ENCODE measurements at places on chromosomes 2 and 18.

- H3K36me3 ChIP-seq = no peaks in the 10 kb centered on the region
- H3K27me3 ChIP-seq = no peaks in the 10 kb centered on the region
- H3K27ac ChIP-seq = no peak overlapping the region
- no peak for DNase-seq
- no peak overlapping the region for H3K4me3 ChIP-seq
Measured at GRCh38 chr2:26975102-26975501, 4.7 kb downstream of the MAPRE3 start.

DNA sequence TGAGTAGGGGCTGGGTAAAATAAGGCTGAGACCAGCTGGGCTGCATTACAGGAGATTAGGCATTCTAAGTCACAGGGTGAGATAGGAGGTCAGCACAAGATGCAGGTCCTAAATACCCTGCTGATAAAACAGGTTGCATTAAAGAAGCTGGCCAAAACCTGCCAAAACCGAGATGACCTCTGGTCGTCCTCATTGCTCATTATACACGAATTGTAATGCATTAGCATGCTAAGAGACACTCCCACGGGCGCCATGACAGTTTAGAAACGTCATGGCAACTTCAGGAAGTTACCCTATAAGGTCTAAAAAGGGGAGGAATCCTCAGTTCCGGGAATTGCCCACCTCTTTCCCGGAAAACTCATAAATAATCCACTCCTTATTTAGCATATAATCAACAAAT, 132.2 kb downstream of the ARL4C start:
- no peak overlapping the region for H3K27ac ChIP-seq
- H3K4me3 ChIP-seq = no peak overlapping the region
- peaks cover 3% of the 10 kb centered on the region for H3K4me1 ChIP-seq
- H3K27me3 ChIP-seq = no peaks in the 10 kb centered on the region
- no peak for DNase-seq
- no peaks in the 10 kb centered on the region for H3K36me3 ChIP-seq

DNA sequence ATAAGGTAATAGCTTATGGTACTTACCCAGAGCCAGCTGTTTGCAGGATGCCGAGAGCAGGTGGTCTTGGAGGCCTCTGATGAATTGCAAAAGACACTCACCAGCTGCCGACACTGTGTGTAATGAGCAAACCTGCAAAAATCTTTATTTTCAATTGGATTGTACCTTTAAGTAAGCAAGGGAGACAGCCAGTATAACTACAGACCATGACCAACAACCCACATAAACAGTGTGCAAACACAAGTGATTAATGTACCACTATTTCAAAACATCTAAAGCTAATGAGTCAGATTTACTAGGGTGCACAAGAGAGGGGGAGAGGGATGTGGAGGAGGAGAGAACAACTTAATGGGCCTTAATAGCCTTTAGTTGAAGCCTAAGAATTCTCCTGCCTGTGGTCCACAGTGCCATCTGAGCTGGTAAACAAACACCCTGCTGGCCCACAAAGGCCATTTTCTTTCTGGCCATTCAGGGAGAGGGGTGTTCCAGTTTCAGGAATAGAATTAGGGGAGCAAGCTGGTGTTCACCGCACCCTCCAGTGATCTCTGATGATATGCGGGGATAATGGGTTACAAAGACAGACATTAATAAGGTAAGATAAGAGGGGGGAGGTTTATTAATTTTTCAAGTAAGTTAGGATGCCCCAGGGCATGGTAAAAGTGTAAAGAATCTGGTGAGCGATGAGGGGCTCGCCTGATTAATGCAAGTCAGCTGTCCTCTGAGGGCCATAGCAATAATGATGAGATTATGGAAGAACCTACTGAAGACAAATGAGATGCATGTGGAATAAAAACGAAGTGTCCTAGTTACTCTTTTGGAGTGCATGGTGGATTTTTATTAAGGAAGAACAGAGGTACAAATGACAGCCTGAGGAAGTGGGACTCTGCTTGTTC, 196.4 kb downstream of the HRH4 start:
- no peak overlapping the region for H3K27ac ChIP-seq
- H3K4me3 ChIP-seq = no peak overlapping the region
- no peaks in the 10 kb centered on the region for H3K27me3 ChIP-seq
- no peak for DNase-seq

- H3K27me3 ChIP-seq = no peaks in the 10 kb centered on the region
- no peak for DNase-seq
- H3K4me1 ChIP-seq = no peaks in the 10 kb centered on the region
- no peaks in the 10 kb centered on the region for H3K36me3 ChIP-seq
Measured at GRCh38 chr2:10530607-10531239, 82.6 kb upstream of the ODC1 start.

- H3K27ac ChIP-seq = peak overlapping the region; percentile 10
- H3K27me3 ChIP-seq = no peaks in the 10 kb centered on the region
- H3K4me3 ChIP-seq = no peak overlapping the region
- H3K4me1 ChIP-seq = no peaks in the 10 kb centered on the region
- DNase-seq = no peak
- H3K36me3 ChIP-seq = no peaks in the 10 kb centered on the region
Measured at GRCh38 chr2:29012211-29012681, 31.1 kb downstream of the TOGARAM2 start.

Measured in liver (tissue), 10 donors.